ENCODE measurements at places on chromosomes 2 and 18. TPM values are rescaled to one million over a fixed set of nuclear protein-coding genes. Genes with fewer than 3 reads are reported as not detected.
A peak's percentile ranks its signal among the peaks of the same experiment; 100 is the strongest.

DNA sequence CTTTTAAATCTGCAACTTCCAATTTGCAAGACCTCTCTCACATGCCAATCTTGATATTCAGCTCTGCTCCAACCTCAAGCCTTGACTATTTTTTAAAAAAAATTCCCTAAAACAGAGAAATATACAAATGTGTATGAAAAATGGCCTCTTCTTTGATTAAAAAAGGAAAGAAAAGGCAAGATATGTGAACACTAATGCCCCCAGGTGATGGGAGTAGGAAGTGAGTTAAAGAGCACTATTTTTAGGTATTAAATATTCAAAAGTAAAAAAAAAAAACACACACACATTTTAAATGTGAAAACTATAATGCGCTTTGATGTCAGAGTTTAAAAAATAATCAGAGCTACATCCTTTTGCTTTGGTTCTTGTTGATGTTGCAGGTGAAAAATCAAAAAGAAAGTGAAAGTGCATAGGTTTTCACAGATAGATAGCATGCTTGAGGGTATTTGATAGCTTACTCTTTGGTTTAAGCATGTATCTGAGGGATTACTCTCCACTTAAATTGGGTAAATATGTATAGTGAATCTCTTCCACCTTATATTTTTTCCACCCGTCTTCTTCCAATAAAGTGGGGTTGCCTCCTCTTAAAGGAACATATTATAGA, 406.0 kb upstream of the POU3F3 start:
- no peak for DNase-seq

GRCh38 chr18:26700201-26700600, 151.8 kb upstream of the KCTD1 start:
- no peak for DNase-seq

DNA sequence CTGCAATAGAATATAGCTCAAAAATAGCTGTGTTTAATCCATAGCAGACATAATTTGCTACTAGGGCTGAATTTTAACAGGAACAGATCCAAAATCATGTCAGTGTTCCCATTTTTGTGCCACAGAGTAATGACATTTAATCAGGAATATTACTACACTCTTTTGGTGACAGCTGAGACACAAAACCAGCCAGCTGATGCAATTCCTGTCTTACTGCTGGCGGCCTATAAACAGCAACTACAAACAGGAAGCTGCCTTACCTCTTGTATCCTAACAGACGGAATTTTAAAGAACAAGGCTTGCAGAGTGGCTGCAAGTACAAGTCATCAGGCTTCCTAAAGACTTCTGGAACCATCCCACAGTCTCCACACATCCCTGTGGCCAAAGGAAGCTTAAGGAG, 218.1 kb downstream of the ZNF521 start:
- DNase-seq = no peak

DNA sequence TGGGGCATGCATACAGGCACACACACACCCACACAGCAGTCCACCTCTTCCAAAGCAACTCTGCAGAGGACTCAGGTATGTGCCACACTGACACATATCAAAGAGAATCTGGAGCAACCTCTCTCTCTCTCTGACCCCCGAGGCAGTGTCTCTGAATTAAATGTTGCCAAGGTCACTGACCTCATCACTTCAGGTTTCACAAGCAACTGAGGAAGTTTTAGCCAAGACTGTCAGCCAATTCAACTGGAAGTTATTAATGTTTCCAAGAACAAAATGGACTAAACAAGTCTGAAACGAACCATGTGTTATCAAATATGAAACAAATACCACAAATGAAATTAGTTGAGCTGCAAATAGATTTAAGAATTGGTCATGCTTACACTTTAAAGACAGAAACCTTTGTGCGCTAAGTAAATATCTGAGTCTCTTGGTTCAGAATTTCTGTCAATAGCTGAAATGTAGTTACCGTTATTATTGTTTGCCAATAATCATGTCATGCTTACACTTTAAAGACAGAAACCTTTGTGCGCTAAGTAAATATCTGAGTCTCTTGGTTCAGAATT, 86.1 kb downstream of the SLC25A12 start:
- no peak for DNase-seq

DNA sequence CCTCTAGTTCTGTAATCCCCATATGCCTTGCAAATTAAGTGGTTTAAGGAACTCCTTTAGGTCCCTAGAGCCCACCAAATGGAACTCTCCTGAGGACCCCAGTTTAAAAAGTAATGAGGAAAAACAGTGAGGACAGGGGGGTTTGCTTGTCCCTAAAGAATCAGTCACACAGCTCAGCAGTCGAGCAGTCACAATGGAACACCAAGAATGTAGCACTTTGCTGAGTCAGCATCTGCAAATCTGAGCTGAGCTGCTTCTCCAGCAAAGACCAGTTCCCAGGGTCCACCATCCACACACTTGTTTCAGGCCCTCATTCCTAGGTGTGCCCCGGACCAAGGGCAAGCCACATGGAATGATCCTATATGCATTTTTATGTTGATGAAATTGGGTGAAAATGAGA, 46.2 kb upstream of the NEDD4L start:
- DNase-seq = no peak

- no peak for DNase-seq
These were observed 910 bp downstream of the PRSS56 start for GRCh38 chr2:232521098-232521497.

DNA sequence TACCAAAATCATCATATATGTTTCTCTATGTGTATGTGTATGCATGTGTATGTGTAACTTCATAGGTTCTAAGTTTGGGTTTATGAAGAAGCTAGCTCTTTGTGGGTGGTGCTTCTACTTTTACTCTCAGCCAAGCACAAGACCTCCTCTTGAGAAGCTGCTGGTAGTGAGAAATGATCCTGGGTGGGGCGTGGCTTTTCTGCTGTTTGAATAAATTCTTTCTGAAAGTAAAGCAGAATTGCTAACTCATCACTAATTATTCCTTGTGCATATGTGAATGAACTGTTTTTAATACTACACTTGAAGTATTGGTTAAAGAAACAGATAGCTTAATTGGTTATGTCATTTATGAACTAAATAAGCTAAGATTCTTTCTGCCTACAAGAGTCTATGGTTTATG, 7.6 kb upstream of the GAREM1 start:
- DNase-seq = no peak

DNA sequence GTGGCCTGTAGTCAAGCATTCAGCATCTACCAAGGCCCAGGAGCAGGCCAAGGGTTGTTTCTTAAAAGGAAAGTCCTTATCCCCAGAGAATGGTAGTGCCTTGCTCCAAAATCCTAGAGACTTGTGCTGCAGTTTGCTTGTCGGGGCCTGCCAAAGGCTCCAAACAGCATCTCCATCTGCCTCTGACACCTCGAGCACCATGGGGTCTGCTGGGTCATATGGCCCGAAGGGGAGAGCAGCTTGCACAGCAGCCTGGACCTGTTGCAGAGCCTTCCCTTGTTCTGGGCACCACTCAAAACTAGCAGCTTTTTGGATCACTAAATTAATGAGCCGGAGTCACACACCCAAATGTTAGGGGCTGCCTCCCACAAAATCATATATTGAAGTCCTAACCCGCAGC, 35.7 kb downstream of the GNAL start:
- no peak for DNase-seq

DNA sequence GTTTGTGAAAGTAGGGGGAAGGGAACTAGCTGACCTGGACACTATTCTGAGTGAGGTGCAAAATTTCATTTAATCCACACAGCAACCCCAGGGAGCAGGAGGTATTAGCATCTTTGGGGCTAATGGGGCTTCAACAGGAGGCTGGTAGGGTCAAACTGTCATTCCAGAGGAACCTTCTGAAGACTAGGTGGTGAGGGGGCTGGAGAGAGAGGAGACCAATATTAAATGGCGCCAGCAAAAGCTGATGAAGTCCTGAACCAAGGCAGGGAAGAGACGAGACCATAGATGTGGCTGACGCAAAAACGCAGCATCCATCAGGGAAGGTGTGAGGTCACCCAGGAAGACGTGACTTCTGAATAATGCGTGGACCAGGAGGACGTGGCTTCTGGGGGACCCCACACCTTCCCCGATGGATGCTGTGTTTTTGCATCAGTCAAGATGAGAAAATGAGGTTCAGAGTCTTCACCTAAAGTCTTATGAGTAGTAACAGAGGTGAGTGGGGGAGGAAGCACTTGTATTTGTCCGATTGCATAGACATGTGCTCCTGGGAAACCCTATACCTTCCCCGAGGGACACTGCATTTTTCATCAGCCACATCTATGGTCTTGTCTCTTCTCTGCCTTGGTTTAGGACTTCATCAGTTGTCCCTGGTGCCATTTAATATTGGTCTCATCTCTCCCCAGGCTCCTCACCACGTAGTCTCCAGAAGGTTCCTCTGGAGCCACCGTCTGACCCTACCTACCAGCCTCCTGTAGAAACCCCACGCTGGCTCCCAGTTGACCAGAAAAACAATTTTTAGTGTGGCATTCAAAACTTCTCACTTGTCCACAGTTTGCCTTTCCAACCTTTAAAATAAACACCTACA, 188.6 kb downstream of the MYCN start:
- no peak for DNase-seq

- DNase-seq = no peak
These were observed at the start of gene NEU4 for GRCh38 chr2:241808721-241809382. Gene NEU4, plus strand, starts transcription at chr2:241809193. Its CDS starts 5,292 bp downstream, at chr2:241814485.

DNA sequence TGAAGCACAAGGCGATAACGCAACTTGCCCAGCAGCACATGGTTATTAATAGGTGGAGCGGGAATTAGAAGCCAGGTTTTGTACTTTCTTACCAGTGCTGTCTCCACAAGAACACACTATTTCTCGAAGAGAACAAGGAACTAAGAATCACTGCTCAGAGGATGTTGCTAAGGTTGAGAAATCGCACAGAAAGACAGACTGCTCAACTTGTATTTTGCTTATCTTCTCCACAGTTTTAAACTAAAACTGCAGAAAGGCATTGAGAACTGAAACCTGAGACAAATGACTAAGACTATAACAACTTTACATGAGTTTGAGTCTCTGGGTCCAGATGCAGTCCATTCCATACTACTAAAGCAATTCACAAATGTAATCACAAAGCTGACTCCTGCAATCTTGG, 6.2 kb downstream of the PRKD3 start:
- peak; percentile 41 for DNase-seq

DNA sequence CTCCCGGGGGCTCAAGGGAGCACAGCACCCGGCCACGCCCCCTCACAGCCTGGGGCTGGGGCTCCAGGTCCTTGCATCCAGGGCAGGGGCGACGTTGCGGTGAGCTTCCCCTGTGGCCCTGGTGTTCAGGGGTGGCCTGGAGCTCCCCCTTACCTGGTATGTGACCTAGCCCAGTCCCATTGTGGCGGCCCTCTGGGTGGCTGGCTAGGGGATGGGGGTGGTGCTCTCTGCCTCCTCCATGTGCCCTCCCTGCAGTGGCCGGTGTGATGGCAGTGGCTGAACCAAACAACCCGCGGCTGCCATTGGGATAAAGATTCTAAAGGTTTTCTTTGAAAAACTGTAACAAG, 288.3 kb downstream of the RDH14 start:
- DNase-seq = no peak

- no peak for DNase-seq
These were observed 61.5 kb downstream of the STPG4 start for GRCh38 chr2:47093626-47094025.

GRCh38 chr2:196097864-196098660, 29.4 kb upstream of the DNAH7 start:
- DNase-seq = no peak

DNA sequence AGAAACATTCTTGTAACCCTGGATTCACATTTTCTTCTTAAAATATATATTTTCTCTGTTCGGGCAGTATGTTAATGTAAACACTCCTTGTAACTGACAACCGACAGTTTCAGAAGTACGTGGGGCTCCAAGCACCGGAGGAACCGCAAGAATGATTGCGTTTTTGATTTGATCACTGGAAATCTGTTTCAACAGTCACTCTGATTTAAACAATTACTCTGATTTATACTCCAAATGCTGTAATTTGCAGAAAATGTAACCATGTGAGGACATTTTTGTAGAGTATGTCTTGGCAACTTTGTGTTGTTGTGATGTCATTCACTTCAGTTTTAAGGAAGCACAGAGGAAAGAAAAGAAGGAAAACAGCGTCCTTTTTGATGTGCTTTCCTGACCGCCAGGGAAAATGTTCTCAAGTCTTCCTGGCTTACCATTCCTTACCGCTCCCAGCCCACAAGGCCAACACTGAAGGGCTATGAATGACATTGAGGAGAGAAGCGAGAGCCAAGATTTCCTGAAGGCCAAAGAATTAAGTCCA, 77.7 kb downstream of the APOB start:
- no peak for DNase-seq

- DNase-seq = no peak
These were observed 57.0 kb upstream of the SCN1A start for GRCh38 chr2:166184789-166185188.

- DNase-seq = no peak
These were observed 163.6 kb downstream of the AGPS start for GRCh38 chr2:177556153-177556552.

- peak; percentile 71 for DNase-seq
These were observed 121.8 kb downstream of the FHOD3 start for GRCh38 chr18:36419188-36419899.

- DNase-seq = no peak
These were observed 56.6 kb downstream of the ATIC start for GRCh38 chr2:215368493-215368809.

- no peak for DNase-seq
These were observed 140.5 kb downstream of the ZNF236 start for GRCh38 chr18:76962851-76963250.

Gene FIGN
- 3.7 TPM for total RNA-seq

Gene RNASEH1
- total RNA-seq = 36.7 TPM

Gene COL6A3
- total RNA-seq = 9.2 TPM

Gene IHH
- not detected for total RNA-seq

Gene SUMO1
- 113 TPM for total RNA-seq

Gene ZSWIM2
- total RNA-seq = 0.06 TPM

Gene MAP3K19
- total RNA-seq = not detected

Gene HOXD12
- total RNA-seq = not detected

Gene ZNF385B
- total RNA-seq = 0.13 TPM

Gene MOGAT1
- total RNA-seq = not detected

Gene CFC1
- total RNA-seq = not detected

Gene SP140L
- total RNA-seq = 25.4 TPM
